NCI-H1436 treated with DMSO at 0.1 percent for 48 hours (cell line): ENCODE measurements at places on chromosomes 3 and 15.

- no peak for DNase-seq
Measured at GRCh38 chr3:105976196-105976595, 107.4 kb upstream of the CBLB start.

DNA sequence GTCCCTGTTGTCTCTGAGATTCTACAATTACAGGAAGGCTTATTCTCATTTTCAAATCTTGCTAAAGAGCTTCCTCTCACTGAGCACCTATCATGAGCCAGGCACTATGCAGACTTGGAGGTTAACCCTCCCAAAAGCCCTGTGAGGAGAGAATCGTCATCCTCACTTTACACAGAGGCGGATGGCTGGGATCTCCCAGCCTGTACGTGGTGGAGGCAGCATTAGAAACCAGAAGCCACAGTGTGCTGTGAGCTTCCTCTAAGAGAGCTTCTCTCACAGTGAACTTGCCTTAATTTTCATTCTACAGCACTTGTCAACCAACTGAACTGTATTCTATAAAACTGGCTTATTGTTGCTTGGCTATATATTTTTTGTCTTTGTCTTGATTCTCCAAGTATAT is 6.1 kb upstream of the DGKG start:
- no peak for DNase-seq

DNA sequence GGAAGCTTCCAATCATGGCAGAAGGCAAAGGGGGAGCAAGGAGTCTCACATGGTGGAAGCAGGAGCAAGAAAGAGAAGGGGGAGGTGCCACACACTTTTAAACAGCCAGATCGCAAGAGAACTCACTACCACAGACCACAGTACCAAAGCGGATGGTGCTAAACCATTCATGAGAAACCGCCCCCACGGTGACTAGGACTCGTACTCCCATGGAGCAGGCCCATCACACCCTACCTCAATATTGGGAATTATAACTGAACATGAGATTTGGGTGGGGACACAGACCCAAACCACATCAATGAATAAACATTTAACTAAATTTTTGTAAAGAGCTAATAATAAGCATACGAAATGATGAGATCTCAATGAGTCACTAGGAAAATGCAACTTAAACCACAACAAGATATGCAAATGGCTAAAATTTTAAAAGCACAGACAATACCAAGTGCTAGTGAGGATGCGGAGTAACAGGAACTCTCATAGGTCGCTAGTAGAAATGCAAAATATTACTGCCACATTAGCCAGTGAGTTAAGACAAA is 10.0 kb downstream of the MRPS25 start:
- no peak for DNase-seq

DNA sequence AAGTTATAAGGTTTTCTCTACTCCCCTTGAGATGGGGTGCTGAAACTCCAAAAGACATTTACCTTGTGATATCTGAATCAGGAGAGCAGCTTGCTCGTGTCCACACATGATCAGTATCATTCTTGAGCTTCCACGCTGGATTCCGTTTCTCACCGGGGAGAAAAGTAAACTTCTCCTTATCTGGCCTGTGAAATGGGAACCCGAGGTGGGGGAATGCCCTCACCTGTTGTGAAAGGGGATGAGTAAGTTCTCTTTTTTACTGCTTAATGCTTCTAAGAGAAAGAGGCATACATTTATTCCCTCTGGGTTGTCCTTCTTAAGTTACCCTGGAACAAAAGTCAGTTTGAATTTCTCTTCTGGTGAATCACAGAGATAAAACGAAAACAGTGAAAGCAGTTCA is 440.5 kb upstream of the ADAMTS9 start:
- DNase-seq, result no peak
